ENCODE measurements at places on chromosomes 6 and 20.
A peak's percentile ranks its signal among the peaks of the same experiment; 100 is the strongest.

DNA sequence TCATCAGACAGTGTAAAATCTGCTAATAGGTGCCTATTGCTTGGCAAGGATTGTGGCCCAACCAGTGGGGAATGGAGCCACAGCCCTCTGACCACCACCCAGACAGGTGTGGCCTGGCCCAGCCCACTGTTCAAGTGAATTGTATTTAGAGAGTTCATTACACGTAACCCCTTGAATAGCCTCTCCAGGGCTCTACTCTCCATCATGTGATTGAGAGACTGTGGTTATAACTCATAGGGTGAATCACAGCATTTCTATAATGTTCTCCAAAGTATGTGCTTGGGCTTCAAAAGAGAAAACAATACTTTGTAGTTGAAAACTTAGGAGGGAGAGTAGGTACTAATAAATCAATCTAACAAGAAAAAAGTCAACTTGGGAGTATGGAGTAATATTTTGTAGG lies 38.4 kb downstream of the ALDH8A1 start:
- no peak for DNase-seq

GRCh38 chr6:37258405-37259105 lies 611 bp upstream of the TMEM217 start:
- no peak for DNase-seq

DNA sequence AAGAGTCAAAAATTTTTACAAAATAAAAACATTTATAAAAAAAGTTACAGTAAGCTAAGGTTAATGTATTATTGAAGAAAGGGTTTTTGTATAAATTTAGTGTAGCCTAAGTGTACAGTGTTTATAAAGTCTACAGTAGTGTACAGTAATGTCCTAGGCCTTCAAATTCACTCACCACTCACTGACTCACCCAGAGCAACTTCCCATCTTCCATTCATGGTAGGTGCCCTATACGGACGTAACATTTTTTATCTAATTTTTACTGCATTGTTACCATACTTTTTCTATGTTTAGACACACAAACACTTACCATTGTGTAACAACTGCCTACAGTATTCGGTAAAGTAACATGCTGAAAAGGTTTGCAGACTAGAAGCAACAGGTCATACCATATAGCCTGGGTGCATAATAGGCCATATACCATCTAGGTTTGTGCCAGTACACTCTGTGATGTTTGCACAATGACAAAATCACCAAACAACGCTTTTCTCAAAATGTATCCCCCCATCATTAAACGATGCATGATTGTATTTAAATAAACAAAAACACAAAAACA lies 6.0 kb downstream of the MTFR2 start:
- DNase-seq: no peak

DNA sequence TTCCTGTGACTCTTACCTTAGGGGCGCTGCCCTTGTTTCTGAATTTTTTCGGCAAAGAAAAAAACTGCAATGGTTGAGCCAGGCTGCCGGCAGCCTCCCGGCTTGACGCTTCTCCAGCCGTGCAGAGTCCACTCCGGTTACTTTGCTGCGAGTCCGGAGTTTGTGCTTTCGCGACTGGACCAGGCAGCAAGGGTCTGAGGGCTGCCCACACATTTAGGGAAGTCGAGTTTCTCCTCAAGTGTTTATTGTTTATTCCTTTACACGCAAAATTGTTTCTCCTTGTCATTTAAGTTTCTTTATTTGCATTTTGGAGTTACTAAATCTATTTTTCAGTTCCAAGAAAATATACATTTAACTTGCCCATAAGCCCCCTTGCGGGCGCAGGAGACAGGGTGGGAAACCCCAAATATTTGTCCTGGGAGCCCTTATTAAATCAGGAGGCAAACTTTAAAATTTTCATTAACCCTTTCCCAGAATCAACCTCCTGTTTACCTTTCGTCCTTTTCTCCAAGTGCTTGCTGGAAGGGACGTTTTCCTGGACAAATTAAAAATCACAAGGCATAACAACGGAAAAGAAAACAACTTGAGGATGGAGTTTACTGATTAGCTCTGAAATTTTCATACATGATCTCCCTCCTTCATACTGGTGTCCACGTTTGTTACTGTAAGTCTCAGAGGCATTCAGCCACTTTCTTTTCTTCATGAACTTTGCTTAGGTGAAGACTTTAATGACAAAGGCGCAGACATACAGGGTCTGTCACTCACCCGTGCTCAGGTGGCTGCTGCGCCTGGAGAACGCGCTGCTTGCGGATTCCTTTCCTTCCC lies 1.7 kb upstream of the PDE10A start:
- no peak for DNase-seq

DNA sequence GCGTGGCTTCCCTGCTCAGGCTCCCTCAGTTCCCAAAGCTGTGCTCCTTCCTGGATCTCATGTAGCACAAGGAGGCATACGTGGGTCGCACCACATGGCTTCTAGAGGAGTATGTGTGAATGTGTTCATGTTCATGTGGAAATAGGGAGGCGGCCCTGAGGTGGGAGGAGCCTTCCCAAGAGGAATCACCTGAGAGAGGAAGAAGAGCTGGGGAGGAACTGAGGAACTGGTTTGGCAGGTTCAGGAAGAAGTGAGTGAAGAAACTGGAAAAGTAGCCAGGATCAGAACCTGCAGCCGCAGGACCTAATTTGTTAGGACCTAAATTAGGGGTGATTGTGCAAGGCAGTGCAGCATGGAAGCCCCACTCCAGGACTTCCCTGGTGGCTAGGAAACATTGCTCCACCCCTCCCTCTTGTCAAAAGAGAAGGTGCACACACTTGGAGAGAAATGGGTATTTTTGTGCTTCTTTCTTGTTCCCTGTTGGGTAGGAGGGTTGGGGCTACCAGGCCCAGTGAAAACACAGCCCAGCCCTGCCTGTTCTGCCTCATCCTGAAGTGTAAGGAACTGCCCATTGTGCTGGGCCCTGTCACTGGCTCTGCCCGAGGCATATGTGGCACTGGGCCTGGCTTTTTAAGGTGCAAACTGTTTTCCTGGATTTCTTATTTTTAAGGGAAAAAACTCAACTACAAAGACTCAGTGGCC lies 20.7 kb downstream of the SYNJ2 start:
- no peak for DNase-seq

DNA sequence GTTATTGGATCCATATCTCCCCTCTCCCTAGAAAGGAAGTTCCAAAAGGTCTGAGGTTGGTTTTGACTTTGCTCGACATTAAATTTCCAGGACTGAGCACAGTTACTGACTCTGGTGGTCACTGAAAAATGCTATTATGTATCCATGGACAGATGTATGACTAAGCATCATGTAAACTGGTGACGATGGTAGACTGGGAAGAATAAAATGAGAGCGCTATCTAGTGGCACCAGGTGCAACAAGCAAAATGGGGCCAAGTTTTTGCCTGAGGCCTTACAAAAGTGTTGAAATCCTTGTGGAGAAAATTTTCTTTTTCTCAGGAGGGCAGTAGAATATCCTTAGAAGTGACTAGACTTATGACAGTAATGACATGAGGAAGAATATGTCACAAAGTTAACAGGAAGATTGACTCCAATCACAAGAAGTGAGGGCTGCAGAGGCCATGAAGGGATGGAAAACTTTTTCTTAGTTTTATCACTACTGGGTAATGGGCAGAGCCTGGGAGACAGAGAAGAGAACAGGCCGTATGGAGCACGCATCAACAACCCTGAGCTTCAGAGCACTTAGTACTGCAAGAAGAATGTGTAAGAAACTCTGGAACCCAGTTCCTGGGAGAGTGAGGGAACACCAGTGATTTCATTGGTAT lies 88.9 kb upstream of the ELOVL5 start:
- peak; percentile 14 for DNase-seq

DNA sequence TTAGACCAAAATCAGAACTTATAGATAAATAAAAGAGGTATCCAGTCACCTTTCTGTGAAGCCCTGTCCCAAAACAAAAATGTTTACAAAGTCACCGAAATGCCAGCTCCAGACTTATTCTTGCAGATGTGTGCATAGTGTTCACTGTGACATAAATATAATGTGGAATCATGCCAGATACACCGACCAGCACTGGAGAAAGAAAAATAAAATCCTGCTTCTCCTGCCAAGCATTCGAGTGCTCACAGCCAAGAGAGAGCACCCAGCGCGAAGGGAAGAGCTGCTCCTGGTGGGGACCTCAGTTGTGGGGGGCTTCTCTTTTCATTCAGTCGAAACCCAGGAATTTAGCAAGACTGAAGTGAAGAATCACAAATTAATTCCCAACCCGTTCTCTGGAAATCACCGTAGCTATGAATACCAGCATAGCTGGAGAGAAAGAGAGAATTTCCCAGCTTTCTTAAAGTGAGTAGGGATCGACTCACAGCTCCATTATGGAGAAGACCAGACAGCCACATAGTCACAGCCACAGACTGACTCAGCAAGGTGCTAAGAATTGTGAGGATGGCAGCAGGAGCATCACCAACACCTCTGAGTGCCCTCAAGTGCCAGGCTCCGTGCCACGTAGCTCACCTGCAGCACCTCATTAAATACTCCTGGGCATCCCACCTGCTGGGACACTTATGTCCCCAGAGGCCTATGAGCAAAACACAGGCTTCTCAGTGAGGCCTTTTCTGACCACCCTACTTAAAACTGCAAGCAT lies 33.2 kb downstream of the BFSP1 start:
- no peak for DNase-seq

DNA sequence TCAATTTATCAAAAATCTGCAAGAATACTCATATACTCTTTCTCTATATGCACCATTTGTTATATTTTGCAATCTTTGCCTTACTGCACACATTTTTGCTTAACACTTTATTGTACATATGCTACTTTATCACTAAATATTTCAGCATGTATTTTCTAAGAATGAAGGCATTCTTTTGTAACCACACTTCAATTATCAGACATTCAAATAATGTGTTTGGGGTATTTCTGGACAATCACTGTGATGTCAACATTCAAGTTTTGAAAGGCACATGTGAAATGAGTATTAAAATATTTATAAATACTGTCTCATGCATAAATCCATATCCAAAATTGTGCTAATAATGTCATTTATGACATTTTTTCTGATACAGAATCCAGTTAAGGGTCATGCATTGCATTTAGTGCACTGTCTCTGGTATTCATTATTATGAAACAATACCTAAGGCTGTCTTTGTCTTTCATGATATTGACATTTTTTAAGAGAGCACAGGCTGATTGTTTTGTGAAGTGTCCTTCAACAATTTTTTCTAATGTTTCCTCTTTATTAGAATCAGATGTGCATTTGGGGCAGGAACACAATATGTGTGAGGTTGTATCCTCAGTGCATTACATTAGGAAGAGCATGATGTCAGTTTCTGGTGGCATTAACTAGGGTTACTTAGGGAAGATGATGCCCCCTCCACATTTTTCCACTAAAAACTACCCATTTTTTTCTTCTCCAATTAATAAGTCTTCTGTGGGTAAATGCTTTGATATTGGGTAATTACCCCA lies 105.7 kb downstream of the MTFR2 start:
- DNase-seq: no peak

DNA sequence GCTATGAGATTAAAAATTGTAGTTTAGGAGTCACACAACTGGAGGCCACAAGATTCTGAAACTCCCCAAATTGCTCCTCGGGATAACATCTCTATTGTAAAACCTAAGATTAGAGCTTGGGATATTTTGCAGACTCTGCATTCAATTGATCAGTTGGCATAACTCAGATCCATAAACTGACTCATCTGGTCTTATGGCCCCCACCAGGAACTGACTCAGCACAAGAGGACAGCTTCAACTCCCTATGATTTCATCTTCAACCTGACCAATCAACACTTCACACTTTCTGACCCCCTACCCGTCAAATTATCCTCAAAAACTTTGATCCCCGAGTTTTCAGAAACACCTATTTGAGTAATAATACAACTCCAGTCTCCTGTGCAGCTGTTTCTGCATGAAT lies 257.3 kb downstream of the HAO1 start:
- no peak for DNase-seq

- DNase-seq: no peak
These were observed 42.7 kb upstream of the SLC22A2 start for GRCh38 chr6:160301339-160301738.

- no peak for DNase-seq
These were observed 681.0 kb downstream of the C6orf118 start for GRCh38 chr6:164628302-164628931.

DNA sequence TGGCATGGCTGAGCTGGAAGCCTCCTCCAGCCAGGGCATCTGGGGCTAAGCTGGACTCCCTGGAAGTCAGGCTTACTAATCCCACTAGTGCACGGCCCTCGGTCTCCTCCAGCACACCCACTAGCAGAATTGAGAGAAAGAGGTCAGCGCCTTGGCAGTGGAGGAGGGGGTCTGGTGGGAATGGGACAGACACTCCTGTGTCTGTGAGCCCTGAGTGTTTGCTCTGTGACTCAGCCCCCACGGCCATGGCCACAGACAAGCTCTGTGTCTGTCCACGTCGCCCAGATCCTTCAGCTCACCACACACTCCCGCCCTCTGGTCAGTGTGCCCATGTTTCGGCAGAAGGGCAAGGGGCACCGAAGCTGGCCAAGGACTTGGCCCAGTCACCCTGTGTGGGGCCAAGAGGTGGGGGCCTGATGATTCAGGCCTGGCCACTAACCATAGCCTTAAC lies 8.8 kb downstream of the MDFI start:
- DNase-seq: no peak
